ENCODE measurements at places on chromosomes 7 and 10.

GRCh38 chr10:97784200-97784810 is 12.5 kb upstream of the SFRP5 start:
- DNase-seq, result no peak

GRCh38 chr7:151722533-151722932 is 154.4 kb downstream of the PRKAG2 start:
- no peak for DNase-seq

DNA sequence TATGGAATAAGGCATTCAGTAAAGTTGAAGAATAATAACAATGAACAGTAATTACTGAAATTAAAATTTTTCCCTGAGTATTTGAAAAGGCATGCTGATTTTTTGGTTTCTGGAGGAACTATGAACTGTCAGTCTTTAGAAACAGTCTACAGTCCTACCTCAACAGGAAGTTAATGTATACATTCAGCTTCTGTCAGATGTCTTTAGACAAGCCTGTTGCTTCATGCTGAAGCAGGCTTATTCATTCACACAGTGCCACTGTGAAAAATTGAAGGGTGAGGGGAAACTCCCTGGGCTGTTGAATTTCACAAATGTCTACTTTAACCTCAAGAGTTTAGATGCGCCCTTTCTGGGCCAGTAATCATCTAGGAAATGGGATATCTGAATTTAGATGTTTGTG is 3.5 kb downstream of the NRF1 start:
- peak; percentile 79 for DNase-seq

- DNase-seq, result peak; percentile 41
These were observed 745 bp downstream of the DAGLB start for GRCh38 chr7:6446838-6447580.

DNA sequence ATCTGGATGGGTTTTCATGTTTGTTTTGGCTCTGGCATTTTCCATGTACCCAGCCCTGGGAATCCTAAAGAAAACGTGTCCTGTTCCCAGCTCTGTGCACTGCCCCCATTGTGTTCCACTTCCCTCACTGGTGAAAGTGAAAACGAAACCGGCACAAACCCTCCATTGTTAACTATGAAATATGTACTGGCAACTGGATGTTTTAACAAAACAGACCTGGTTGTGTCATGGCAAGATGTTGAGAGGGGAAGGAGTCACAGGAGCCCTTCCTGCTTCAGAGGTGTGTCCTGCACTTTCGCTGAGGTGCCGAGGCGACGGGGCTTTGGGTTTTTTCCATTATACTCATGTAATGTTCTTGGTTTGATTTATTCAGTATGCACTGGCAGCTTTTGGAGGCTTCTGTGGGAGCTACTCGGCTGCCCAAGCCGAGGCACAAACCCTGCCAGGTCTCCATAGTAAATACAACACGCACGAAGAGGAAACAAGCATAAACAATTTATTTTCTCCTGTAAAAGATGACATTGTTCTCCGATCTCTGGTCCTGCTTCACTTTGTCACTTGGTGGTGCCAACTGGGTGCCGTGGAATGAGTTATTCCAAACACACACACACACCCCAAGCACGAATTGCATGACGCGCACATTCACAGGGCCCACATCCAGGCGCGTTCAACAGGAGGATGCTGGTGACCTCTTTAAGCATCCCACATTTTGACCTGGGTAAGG is 118.2 kb downstream of the CDK6 start:
- DNase-seq, result no peak

- peak; percentile 70 for DNase-seq
These were observed 35.2 kb upstream of the GDF10 start for GRCh38 chr10:47264797-47265281.

DNA sequence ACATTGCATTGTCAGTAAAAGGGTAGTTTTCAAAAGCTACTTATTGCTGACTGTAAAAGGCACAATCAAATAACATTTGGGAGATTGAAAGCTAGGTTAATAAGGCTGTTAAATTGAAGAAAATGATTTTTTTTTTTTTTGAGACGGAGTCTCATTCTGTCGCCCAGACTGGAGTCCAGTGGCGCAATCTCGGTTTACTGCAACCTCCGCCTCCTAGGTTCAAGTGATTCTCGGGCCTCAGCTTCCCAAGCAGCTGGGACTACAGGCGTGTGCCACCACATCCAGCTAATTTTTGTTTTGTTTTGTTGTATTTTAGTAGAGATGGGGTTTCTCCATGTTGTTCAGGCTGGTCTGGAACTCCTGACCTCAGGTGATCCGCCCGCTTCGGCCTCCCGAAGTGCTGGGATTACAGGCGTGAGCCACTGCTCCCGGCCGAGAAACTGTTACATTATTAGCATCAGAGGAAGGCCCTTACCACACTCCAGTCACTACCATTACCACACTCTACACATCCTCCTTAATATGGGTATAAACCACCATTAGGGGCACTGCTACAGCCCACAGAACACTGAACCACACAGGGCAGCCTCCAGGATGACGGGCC is 1.0 kb downstream of the CYP51A1 start:
- DNase-seq, result peak; percentile 10

DNA sequence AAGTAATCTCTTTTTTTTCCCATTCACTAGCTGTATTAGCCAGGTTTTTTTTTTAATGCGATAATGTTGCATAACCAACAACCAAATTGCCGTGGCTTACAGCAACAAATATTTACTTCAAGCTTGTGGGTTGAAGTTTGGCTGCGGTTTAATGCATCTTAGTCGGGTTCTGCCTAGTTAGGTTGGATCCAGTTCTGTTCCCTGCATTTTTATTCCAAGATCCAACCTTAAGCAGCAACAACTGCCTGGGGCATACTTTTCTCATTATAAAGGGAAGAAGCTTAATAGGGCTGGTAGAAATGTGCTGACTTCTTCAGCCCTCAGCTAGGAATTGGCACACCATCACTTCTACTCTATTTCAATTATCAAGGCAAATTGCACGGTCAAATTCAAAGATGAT is 1115.5 kb upstream of the AUTS2 start:
- no peak for DNase-seq

DNA sequence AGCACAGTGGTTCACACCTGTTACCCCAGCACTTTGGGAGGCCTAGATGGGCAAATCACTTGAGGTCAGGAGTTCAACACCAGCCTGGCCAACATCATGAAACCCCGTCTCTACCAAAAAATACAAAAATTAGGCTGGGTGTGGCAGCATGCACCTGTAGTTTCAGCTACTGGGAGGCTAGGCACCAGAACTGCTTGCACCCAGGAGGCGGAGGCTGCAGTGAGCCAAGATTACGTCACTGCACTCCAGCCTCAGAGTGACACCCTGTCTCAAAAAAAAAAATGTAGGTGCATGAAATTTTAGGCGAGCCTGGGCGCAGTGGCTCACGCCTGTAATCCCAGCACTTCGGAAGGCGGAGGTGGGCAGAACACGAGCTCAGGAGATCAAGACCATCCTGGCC is 9.6 kb downstream of the BCL7B start:
- DNase-seq, result no peak

- DNase-seq, result no peak
These were observed 102.7 kb downstream of the ZWINT start for GRCh38 chr10:56258378-56258777.

- DNase-seq, result peak; percentile 81
These were observed 29.5 kb upstream of the BMS1 start for GRCh38 chr10:42753126-42753506.

DNA sequence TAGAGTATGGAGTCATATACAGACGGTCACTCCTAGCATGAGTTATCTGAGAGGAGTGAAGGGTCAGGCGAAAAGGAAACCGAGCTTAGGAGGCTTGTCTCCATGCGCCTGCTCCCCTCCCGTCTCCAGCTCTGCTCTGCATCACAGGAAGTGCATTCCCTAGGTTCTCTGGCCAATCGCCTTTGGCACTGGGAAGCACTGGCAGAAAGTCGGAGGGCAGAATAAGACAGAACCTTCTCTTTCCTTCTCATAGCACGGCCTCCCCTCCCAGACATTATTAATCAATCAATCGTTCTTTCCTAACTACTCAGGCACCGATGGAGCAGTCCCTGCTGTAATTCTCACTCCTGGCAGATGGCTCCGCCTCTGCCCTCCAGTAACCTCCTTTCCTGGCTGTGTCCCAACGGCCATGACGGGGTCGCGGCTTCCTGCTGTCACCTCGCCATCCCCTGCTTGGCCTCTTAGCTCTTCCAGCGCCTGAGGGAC is 177.1 kb downstream of the FRMD4A start:
- no peak for DNase-seq

DNA sequence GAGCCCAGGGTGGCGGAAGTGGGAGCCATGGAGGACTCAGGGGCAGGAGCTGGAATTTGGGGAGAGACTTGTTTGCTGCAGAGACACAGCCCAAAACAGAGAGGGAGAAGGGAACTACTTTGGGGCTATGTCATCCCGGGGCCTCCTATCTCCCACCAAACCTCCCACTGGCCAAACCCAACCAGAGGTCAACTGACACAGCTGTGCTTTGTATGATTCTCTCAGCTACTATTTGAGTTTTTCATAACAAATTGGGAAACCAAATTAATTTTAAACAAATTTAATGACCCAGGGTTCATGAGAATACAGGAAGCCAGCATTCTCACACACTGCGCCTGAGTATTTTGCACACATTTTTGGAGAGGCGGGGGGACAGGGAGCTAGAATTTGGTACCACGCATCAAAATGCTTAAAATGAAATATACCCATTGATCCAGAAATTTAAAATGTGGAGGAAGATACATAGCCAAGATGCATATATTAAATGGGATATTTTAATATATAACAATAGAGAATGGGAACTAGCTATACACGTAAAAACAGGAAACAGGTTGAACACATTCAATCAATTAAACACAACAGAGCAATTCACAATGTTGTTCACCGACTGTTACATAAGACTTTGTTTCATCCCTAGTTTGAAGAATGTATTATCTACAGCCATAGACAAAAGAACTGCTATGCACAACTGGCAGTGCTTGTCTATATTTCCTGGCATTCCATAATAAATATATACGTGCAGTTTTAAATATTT is 105.3 kb downstream of the PARD3 start:
- no peak for DNase-seq

- no peak for DNase-seq
These were observed 266.5 kb upstream of the HGF start for GRCh38 chr7:82036146-82036886.

GRCh38 chr7:114789871-114790311 is 132.0 kb upstream of the MDFIC start:
- no peak for DNase-seq

- DNase-seq, result no peak
These were observed 12.5 kb downstream of the STN1 start for GRCh38 chr10:103905441-103905840.

DNA sequence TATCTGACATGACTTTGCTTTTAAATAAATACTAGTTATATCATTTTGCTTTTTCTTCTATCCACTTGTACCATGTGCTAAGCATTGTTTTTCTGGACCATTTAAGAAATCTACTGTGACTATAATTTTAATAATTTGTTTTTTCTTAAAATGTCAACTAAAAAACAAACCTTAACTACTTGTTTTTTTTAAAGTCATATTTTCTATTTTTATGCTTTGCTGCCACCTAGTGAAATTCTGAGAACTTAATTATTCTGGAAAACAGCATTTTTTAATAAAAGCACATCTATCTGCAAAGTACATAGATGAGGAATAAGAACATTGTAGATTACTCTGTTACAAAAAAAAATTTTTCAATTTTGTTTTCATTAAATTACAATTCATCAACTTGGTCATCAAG is 47.4 kb downstream of the ORC5 start:
- DNase-seq, result peak; percentile 59

DNA sequence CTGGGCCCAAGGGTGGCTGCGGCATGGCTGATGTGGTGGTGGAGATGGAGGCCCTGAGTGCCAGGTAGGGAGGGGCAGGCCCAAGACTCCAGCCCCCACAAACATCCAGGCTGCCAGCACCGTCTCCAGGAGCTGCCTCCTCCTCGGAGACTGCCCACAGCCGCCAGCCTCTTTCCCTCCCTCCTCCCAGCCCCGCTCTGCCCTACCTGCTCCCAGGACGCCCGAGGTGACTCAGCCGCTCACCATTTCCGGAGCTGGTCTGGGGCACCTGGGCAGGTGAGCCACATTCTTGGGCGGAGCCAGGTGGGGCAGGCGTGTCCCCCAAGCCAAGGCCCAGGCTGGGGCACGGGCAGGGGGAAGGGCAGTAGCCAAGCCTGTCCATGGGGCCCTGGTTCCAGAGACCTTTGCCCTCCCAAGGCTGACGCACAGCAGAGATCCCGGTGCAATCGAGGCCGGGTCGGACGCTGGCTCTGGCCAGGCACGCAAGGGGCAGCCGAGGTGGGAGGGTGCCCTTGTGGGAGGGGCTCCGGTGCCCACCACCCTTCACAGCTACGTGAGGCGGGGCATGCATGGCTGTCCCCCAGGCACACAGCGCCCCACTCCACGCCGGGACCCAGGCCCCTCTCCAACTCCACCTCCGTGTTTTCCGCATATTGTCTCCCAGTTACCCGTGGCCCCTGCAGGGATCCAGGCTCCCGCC is 8.8 kb downstream of the ADAP1 start:
- no peak for DNase-seq

DNA sequence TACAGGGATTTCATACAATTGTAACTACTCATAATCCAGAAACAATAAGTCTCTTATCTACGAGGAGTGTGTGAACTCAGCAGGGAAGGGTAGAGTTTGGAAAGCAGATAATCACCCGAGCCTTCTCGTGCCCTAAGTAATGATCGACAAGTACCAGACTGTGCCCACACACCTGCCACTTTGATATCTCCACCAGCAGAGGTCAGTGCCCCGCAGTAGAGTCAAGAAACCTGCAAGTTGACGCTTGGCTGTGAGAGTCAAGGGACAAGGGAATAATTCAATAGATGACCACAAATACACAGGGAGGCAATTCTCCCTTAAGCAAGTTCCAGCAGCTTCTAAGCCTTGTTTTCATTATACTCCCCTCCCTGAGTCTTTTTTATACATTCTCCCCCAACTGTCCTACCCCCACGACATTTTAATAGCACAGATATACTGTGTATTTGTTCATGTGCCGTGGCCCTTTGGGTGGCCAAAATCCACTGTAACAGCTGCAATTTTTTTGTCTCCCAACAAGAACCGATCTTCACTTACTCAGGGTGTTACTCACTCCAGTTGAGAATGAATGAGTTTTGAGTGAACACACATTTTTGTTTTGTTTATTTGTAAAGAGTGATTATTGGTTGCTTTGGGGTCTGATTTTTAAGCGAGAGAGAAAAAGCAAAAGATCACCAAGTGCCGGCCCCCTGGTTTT is 106.9 kb upstream of the RHEB start:
- DNase-seq, result no peak

DNA sequence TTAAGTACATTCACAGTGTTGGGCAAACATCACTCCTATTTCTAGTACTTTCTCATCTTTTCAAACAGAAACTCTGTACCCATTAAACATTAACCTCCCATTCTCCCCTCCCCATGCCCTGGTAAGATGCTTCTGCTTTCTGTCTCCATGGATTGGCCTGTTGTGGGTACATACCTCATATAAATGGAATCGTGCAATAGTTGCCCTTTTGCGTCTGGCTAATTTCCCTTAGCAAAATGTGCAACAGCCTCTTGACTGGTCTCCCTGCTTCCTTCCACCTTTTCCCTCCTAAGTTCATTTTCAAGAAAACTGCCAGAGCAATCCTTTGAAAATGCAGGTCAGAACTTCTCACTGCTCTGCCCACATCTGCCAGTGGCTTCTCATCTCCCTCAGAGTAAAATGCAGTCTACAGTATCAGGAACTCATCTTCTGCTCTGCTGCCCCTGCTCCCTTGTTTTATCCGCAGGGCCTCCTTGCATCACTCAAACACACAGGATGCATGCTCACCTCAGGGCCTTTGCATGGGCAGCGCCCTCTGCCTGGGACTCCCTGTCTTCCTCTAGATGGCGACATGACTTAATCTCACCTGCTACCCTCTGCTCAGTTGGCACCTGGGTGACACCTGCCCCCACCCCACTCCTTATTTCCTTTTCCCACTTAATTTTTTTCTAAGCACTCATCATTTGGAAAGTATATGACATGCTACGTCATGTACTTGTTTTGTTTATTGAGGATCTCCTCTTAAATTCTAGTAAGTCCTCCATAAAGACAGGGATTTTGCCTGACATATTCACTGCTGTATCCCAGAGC is 44.3 kb upstream of the ECHDC3 start:
- DNase-seq, result peak; percentile 40

All from Kasumi-1 (cell line).